Left cardiac atrium (tissue), 4 donors: ENCODE measurements at places on chromosomes 13 and 19. TPM values are rescaled to one million over a fixed set of nuclear protein-coding genes. Genes with fewer than 3 reads are reported as not detected.

EID2B gene
- 2.3 TPM for total RNA-seq

GNA15 gene
- 6.1 TPM for total RNA-seq

SYNGR4 gene
- not detected for total RNA-seq

ZNF850 gene
- total RNA-seq, result 3.8 TPM

WTIP gene
- total RNA-seq, result 19.2 TPM

- DNase-seq, result no peak
These were observed 795 bp downstream of the JOSD2 start for GRCh38 chr19:50510121-50510670.

DNA sequence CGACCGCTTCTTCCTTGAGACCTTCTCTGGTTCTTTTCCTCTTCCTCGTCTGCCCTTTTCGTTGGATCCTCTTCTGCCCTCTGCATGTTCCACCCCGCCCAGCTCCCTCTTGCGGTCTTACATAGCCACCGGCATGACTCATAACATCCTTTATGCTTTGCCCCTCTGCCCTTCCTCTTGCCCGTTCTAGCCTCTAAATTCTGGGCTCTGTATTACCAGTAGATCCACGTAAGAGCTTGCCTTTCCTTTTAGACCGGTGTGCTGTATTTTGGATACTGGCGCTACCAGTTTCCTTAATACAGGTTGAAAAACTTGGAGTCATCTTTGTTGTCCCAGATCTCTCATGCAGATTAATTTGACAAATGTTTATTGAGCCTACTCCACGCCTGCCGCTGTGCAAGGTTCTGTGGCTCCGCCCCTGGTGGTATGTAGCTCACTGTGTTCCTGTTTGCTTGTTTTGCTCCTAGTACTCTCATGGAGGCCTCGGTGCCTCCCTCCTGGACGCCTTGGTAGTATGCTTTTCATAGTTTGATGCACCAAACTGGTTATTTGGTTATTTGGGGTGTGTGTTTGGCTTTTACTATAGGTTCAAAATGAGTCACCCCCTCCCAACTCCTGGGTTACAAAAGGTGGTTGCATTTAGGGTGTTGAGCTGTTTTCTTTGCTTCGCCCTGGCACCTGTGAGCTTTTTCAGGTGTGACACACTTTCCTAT lies 1.7 kb downstream of the GTF3A start:
- peak; percentile 78 for DNase-seq

DNA sequence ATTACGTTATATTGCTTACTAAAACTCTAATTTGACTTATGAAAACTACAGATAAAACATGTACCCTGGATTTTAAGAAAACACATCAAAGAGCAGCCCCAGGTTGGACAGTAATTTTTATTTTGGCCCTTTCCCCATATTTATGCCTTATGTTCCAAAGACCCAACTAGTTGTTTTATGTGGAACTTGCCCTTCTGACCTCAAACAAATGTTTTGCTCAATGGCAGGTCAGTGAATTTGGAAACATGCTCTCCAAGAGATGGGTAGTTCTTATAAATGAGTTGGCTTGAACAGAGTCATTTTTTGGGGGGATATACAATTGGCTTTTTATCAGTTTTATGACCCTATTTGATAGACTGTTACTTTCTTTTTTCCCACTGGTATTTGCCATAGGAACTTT lies 360.0 kb downstream of the HS6ST3 start:
- no peak for DNase-seq

- DNase-seq, result no peak
These were observed 9.0 kb downstream of the RHPN2 start for GRCh38 chr19:33055718-33056117.

DNA sequence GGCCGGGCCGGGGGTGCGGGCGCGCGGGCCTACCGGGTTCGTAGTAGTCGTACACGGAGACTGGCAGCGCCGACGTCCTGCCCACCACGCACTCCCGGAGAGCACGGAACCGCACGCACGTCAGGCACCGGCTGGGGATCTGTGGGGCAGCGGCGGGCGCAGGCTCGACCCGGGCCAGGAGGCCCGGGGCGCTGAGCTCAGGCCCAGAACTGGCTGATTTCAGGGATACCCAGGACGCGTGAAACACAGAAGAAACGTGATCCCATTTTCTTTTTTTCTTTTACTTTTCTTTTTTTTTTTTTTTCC lies 9.0 kb downstream of the F2RL3 start:
- DNase-seq, result peak; percentile 59

DNA sequence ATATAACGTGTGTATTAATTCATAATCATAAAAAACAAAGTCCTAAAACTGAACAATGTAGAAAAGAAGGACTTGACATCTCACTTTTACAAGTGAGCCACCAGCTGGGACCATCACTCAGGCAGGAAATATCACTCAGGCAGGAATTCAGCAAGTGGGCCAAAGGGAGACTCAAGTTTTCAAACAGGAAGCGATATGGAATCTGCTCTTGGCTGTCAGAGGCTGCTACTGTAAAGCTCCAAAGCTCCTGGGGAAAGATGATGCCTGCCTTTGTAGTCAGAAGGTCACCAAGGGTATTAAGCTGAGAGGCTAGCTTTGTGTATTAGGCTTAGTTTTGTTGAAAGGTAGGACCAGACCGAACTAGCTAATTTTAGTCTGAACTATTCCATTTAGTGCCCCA lies 5.5 kb upstream of the AKAP11 start:
- DNase-seq, result no peak

- no peak for DNase-seq
These were observed 5.7 kb upstream of the C5AR1 start for GRCh38 chr19:47303966-47304365.

DNA sequence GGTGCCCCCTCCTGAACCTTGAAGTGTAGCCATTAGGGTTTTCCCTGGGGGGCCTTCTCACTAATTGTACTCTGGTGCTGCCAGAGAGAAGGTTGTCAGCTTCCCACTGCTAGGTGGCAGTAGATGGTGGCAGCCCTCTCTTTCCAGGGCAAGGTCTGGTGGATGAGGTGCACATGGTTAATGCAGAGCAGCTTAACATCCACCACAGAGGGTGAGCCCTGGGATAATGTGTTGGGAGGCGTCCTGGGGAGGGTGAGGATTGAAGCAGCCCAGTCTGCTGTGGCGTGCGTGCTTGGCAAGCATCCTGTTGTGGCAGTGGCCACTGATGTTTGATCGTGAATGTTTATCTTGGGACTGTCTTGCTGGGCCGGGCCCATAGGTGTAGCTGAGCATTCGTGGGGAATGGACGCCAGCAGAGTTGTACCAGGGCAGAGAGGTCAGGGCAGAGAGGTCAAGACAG lies 5.8 kb downstream of the EGLN2 start:
- DNase-seq, result no peak

DNA sequence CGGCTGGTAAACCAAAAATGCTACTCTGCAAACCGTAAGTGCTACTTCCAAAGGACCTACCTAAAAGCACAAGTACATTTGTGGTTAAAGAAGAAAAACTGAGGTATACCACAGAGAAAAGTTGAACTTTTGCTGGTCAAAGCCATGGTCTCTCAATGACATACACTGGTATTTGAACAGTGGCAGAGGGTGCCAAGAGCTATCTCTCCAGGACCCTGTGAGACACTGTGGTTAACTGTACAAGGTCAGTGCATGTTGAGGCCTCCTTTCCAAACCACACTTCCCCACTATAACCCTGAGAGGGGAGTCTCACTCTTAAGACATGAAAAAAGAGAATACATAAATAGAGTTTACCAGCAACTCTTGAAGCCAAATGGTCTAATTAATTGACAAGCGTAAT lies 49.5 kb downstream of the COL4A1 start:
- DNase-seq, result no peak

DNA sequence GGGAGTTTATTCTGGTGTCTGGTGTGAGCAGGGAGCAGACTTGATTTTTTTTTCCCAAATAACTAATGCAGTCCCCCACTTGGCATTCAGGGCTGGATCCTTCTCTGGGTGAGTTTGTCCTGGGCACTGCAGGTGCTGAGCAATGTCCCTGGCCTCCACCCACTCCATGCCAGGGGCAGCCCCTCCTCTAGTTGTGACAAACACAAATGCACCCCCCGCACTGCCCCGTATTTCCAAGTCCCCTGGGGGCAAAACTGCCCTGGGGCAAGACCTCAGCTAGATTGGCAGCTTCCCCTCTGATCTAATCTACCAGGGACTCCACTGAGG lies 6.4 kb downstream of the MOB3A start:
- no peak for DNase-seq

- no peak for DNase-seq
These were observed 16.8 kb upstream of the NMRK2 start for GRCh38 chr19:3916033-3916432.

DNA sequence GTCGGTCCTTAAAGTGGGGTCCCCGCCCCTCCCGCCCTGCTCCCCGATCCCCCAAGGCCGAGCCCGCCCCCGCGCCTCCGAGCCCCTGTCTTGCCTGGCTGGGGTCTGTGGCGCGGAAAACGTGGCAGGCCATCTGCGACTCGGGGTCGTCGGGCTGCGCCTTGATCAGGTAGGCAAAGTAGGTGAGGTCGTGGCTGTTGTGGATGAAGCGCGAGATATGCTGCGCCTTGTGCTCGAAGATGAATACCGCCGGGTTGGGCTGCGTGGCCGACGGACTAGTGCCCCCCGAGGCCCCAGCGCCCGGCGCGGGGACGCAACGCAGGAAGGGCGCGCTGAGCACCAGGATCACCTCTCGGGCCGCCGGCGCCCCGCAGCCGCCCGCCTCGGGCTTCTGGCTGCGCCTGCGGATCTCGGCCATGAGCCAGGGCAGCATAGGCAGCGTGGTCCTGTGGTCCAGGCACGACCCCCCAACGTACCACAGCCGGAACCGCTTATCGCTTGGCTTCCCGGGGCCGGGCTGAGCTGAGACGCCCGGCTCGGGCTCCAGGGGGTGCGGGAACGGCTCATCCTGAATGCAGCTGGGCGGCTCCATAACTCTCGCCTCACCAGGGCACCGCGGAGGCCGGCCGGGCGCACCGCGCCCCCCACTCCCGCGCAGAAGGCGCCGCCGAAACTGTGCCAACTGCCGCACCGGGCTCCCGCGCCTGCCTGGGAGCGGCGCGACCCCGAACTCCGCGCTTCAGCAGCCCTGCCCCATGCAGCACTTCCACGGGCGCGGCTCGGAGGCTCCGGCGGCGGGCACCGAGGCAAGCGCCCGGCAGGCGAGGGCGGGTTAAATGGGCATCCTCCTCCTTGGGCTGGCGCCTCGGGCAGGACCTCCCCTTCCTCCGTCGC lies 546 bp downstream of the TBC1D4 start:
- peak; percentile 41 for DNase-seq

- no peak for DNase-seq
These were observed 505.3 kb downstream of the COG6 start for GRCh38 chr13:40160618-40161350.
